ENCODE measurements at places on chromosomes 11 and 22.

- DNase-seq, result peak; percentile 83
Observed at GRCh38 chr22:43996170-43996980, 27.7 kb upstream of the PARVB start.

- DNase-seq, result no peak
Observed at GRCh38 chr11:91860661-91861060, 364.0 kb upstream of the FAT3 start.

GRCh38 chr11:32259641-32260081, 168.8 kb downstream of the RCN1 start:
- peak; percentile 73 for DNase-seq

DNA sequence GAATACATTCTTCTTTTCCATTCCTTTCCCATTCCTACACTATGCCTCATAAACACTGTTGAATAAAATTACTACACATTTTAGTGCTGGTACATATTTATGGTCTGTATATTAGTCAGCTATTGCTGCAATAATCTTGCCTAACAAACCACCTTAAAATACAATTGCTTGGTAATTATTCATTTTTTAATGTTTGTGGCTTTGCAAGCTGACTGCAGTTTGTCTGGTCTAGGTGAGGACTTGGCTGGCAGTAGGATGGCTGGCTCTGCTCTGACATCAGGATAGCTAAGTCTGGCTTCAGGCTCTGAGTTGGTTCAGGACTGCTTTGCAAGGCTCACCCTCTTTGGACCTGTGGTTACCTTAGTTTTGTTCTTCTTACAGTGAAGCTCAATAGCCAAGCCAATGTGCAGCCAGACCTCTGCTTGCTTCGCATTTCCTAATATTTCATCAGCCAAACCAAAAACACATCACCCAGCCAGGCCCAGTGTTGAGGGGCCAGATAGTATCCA, 913.4 kb upstream of the RAG2 start:
- no peak for DNase-seq

GRCh38 chr11:76759092-76759491, 24.1 kb upstream of the TSKU start:
- DNase-seq, result no peak

DNA sequence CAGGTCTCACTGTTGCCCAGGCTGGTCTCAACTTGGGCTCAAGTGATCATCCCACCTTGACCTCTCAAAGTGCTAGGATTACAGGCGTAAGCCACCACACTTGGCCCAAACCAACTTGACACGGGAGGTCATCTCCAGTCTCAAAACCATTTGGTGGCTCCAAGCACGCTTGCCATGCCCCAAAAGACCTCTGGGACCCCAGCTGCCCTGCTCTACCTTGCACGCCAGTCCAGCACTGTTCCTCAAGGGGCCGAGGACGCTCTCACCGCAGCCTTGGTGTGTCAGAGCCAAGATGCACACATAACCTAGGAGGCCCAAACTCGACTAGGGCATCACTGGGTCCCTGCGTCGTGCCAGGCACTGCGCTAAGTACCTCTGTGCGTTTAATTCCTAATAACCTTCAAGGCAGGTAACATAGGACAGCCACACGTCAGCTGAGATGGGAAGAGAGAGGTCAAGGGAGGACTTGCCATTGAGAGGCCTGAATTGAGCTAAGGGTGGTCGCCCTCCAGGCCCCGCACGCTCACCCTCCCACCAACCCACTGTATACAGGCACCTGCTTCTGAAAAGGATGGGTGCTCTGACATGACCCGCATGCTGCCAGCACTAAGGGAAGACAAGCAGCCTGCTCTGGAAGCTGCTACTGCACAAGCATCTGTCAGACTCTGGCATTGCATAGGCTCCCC, 4.6 kb upstream of the GAS2L1 start:
- DNase-seq, result no peak

GRCh38 chr22:23068832-23069385, 1.4 kb upstream of the GNAZ start:
- DNase-seq, result peak; percentile 13

GRCh38 chr11:33875621-33876294, 16.1 kb downstream of the LMO2 start:
- DNase-seq, result no peak

DNA sequence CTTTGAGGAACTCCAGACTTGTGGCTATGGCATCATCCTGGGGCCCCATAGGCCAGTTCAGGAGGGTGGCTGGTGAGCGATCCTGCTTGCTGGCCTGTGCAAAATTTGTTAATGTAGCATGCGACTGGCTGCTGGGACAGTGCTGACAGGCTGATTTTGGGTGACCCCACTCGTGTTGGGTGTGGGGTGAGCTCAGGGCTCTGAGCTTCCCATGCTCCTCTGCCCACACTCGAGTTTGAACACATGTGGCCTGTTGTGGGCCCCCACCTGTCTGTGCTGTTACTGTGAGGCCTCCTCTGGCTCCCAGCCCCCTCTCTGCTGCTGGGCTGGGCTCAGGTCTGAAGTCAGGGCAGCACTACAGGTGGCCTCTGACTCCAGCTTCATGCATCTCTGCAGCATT, 64.4 kb upstream of the MYEOV start:
- DNase-seq, result no peak

- no peak for DNase-seq
Observed at GRCh38 chr11:11409224-11409623, 56.2 kb upstream of the CSNK2A3 start.

DNA sequence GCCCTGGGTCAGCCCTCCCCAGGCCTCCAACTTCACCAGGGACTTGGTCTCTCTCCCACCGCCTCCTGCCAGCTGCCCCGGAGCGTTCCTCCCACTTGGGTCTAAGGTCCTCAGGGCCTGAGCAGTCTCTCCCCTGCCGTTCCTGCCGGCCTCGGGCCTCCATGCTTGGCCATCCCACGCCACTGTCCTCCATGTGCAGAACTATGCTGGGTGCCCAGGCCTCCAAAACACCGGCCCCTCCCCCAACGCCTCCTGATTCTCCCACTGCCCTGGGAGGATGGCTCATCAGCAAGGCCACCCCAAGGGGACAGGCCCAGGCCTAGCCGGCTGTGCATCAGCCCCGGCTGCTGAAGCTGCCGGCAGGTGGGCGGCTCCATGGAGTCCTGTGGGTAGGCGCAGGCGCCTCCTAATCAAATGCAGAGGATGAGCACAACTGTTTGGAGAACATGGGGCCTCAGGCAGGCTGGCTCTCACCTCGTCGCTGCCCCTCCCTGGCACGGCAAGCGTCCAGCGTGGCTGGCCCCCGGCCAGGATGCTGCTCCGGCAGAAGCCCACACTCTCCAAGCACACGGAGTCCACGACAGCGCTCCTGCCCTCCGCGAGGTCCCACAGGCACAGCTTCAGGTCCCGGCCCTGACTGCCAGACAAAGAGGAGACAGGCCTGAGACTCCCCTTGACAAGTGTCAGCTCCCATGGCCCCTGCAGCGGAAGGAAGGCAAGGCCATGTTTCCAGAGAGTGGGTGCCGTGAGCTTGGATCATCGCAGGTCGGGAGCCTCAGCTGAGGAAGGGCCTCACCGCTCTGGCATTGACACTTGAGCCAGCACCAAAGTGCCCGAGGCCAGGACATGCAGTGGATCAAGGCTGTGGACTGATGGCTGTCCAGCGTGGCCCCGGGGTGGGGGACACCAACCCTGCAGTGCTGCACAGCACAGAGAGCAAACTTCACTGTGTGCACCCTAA, 42.6 kb downstream of the GNB1L start:
- DNase-seq, result peak; percentile 41

- DNase-seq, result no peak
Observed at GRCh38 chr22:19181786-19182471, 3.4 kb upstream of the SLC25A1 start.

- no peak for DNase-seq
Observed at GRCh38 chr11:11265320-11265719, 87.7 kb downstream of the CSNK2A3 start.

- no peak for DNase-seq
Observed at GRCh38 chr11:113331441-113331840, 17.1 kb downstream of the TTC12 start.

GRCh38 chr11:32586576-32587190, 3.1 kb downstream of the EIF3M start:
- DNase-seq, result no peak

DNA sequence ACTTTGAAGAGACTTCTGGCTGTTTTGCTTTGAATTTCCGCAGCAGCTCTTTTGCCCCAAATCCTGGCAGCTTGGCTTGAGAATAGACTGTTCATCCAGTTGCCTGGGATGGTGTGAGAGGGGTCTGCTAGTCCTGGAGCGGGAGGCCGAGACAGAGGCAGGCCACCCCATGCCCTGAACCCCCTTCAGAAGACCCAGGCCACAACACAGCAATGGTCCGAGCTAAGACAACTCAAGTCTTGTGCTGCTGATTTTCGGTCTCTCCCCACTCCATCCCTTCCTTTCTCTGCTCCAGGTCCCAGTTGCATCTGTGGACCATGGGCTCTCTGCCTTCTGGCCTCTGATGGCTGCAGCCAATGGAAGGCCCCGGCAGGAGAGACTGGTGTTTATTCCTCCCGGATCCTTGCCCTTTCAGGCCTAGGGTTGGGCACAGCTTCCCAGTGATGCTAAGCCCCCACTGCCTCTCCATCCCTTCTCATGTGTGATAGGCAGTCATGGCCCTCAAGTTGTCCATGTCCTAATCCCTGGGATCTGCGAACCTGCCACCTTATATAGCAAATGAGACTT, 31.9 kb upstream of the TP53I11 start:
- DNase-seq, result no peak

- DNase-seq, result no peak
Observed at GRCh38 chr11:42257534-42257933, 798.1 kb upstream of the LRRC4C start.

- no peak for DNase-seq
Observed at GRCh38 chr11:100671471-100671870, 15.6 kb upstream of the ARHGAP42 start.

GRCh38 chr11:77140231-77140851, 12.3 kb downstream of the MYO7A start:
- DNase-seq, result peak; percentile 37

DNA sequence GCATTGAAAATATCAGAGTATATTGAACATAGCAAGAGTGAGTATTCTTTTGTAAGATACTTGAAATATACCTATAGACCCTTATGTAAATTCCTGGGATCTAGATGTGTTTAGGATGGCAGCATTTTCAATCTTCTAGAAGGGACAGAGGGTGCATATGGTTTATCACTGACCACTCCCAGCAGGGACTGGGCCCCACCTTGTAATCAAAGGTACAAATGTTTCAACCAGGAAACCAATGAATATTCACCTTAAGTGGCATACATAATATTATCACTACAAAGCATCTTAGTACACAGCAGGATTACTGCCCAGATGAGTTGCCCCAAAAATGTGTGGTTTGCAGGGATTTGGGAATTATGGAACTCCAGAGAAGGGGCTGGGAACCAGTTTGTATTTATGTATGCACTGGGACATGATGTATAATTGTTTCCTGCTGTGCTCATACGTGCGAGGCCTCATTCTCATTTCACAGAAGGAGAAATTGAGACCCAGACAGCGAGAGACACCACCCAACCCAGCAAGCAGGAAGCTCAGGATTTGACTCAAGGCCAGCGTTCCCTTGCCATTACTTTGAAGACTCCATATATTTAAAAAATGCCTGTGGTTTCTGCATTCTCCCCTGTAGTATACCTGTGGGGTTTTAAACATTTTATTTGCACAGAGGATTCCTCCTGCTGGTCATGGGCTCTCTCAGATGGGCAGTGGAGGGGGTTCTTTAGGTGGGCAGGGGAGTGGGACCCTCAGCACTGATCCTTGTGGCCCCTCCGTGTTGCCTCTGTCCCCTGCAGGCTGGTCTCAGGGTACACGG, 5.2 kb downstream of the APOL4 start:
- DNase-seq, result no peak

DNA sequence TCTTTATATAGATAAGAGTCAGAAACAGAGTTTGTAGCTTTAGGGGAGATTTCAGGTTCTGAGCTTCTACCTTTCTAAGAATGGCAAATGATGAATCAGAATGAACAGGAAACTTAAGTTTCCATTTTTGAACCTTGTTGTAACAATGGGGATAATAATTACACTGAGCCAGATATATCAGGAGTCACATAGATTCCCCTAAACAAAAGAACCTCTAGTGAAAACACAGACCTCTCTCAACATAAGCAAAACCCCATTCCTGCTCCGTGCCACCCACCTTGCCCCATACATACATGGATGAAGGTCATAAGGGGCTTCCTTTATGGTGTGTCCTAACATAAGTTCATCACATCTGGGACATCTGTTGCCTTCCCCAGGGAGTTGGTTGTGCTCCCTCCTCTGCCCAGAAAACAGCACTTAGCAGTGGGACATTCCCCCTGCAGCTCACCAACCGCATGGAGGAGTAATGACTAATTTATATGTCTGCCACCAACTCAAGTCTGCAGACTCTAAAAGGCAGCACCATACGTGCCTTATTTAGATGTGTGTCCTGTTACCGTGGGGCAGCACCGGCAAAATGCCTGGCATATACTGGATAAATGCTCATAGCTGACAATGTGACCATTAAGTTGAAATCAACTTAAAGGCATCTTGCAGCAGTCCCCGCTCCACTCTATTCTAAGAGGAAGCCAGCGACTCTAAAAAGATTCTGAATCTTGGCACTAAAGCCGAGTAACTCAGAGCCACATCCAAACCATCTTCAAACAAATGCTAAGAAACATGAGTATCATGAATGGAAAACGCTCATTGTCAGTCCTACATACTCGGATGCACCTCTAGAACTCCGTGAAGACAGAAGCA, 8.0 kb downstream of the JAML start:
- no peak for DNase-seq

DNA sequence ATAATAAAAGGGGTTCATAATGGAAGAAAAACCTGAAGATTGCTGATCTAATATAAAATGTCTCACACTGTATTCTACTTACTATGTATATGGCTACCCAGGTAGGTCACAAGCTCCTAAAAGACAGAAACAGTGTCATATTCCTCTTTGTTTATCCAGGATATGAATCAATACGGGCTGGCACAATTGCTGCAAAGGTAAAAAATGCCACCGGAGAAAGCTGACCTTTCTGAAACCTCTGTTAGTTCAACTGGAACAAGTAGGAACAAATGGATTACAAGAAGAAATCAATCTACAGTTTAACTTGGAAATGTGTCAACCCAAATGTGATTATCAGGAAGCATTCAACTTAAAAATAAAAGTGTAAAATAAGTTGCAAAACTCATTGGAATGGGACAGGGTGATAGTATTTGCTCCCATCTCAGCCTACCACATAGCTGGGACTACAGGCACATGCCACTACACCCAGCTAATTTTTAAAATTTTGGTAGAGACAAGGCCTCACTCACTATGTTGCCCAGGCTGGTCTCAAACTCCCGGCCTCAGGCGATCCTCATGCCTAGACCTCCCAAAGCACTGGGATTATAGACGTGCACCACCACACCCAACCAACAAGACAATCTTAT, 27.6 kb downstream of the SLC35F2 start:
- no peak for DNase-seq

GRCh38 chr22:36913427-36914389, at the start of gene CSF2RB:
TSS of gene CSF2RB (plus strand) at chr22:36913628. CDS start at chr22:36922208, 8,580 bp downstream.
- peak; percentile 86 for DNase-seq

DNA sequence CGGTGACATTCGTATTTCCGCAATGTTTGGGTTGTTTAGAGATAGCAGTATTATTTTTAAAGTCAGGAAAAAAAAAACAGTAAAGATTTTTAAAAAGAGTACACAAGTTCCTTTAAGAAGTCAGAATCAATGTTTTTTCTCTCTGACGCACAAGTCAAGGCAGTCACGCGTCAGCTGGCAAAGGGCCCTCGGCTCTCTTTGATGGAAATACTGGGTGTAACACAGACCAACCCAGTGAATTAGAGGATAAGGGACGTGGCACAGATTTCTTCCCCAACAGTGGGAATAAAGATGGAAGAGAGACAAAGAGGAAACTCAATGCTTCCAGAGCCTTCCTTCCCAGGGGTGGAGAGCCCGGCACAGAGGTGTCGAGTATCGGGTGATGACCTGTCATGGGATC, 13.4 kb downstream of the ASCC2 start:
- DNase-seq, result no peak

All from lower lobe of right lung (tissue), 2 donors.